Right renal pelvis (tissue), 4 donors: ENCODE measurements at places on chromosomes 1 and 21.

GRCh38 chr1:77279929-77280328 is 1.9 kb upstream of the AK5 start:
- no peak for DNase-seq

GRCh38 chr1:76238094-76238628 is 163.6 kb downstream of the ST6GALNAC3 start:
- no peak for DNase-seq

DNA sequence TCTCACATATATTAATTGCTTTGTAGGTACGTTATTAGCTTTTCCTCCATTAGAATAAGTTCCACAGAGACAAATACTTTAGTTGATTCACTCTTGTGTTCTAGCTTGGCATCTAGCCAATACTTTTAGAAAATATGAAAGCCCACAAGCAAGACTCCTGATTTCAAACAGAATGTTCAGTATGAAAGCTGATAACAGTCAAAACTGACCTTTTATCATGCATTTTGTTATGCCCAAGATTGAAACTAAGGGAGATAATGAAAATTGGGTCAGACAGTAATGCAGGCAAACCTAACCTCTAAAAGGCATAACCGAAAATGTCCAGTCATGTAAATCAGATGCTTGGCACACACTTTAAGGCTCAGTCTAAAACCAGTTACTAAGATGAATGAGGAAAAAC is 61.7 kb downstream of the ERICH3 start:
- no peak for DNase-seq

DNA sequence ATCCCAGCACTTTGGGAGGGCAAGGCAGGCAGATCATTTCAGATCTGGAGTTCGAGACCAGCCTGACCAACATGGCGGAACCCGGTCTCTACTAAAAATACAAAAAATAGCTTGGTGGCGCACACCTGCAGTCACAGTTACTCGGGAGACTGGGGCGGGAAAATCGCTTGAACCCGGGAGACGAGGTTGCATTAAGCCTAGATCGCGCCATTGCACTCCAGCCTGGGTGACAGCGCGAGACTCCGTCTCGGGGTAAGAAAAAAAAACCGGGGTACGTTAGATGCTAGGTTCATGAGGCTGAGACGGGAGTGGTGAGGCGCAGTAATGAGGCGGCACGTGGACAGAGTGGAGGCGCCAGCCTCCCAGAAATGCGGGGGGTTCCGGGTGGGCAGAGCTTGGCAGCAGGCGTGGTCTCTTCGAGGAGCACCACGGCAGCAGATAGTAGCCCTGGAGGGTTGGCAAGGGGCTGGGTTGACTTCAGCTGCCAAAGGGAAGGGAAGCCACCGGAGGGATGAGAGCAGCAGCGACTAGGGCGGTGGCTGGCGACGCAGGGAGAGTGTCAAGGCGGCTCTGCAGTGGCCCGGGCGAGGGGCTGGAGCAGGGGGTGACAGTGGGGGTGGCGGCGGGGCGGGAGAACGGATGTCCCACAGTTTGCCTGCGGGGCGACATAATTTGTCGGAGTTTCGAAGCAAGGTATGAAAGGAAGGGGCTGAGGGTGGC is 832 bp downstream of the MRPL20 start:
- DNase-seq = no peak

DNA sequence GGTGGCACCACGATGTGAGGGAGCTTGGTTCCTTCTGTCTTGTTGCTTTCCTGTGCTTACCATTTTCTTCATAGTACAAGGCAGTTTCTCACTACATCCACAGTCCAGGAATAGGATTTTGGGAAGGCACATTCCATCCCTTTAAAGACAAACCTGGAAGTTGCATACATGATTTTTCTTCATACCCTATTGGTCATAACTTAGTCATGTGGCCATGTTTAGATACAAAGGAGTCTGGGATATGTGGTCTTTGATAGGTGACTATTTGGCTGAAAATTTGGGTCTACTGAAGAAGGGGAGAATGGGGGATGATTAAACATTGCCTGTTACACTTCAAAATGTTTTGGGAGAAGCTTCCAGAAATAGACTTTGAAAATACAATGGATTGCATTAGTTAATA is 7.0 kb downstream of the DYRK1A start:
- DNase-seq = no peak

DNA sequence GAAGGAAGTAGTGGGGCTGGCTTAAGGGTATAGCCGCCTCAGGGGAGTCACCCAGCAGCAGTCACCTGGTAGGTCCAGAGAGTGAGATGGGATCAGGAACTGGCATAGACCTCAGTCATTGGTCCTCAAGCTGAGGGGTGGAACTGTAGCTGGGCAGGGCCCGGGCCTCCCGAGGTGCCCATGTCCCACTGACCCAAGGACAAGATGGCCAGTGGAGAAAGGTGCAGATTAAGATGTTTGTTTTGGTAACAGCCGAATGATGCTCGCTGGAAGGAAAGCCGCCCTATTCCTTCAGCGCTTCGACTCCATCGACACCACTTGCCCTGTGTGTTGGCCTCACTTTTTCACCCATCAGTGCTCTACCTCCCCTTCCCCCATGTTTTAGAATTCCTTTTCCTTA is 16.4 kb downstream of the COL9A2 start:
- DNase-seq = no peak

DNA sequence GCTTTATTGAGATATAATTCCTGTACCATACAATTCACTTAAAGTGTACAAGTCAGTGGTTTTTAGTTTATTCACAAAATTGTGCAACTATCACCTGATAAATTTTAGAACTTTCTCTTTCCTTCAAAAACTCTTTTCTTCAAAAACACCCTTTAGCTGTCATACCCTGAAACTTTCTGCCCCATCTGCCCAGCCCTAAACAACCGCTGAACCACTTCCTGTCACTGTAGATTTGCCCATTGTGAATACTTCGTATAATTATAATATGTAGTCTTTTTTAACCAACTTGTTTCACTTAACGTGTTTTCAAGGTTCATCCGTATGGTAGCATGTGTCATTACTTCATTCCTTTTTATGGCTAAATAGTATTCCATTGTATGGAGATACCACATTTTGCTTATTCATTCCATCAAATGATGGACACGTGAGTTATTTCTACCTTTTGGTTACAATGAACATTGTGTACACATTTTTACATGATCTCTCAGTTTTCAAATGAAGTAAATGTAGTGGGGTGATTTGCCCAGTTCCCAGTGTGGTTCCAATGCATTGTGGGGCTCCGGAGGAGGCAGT is 37.9 kb downstream of the WNT4 start:
- no peak for DNase-seq

- no peak for DNase-seq
Observed at GRCh38 chr1:47969478-47969877, 27.7 kb downstream of the TRABD2B start.

- DNase-seq = no peak
Observed at GRCh38 chr1:162069334-162070093, at the start of gene NOS1AP. Gene NOS1AP, plus strand, starts transcription at chr1:162069691. Its CDS starts 487 bp downstream, at chr1:162070178.

GRCh38 chr1:21956720-21957552 is 19.8 kb upstream of the HSPG2 start:
- DNase-seq = no peak

- no peak for DNase-seq
Observed at GRCh38 chr1:43585557-43585956, 54.9 kb downstream of the PTPRF start.

- DNase-seq = no peak
Observed at GRCh38 chr21:42754270-42754933, 101.0 kb downstream of the PDE9A start.

- DNase-seq = peak; percentile 5
Observed at GRCh38 chr1:2786329-2787162, 14.9 kb downstream of the TTC34 start.

DNA sequence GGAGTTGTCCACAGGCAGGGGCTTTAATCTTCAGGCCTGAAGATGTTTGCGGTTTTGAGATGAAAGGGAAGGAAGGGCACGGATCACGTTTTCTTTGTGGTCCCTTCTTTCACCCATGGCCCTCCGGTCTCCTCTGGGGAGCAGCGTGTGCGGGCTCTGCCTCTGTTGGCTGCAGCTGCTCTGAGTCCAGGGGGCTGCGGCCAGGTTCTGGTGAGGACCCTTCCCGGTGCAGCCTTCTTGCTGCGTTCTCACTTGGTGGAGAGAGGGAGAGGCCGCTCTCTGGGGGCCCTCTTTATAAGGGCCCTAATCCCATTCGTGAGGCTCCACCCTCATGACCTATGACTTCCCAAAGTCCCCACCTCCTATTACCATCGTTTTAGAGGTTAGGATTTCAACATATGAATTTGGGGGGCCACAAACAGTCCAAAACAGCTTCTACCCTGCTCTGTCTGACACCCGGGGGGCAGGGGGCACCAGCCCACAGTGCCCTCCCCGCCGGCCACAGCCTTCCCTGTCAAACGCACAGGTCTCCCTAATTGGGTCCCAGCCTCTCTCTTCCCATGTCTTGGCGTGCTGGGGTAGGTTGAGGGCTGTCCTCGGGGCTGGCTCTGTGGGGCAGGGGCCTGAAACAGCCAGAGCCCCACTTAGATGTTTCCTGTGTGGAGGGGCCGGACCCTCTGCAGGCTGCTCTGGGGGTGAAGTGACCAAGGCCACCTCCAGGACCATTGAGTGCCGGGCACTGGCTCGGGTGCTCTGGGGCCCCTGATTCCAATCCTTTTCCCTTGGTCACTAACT is 100.1 kb upstream of the C1orf174 start:
- no peak for DNase-seq

GRCh38 chr1:230079199-230080024 is 12.4 kb downstream of the GALNT2 start:
- DNase-seq = no peak

DNA sequence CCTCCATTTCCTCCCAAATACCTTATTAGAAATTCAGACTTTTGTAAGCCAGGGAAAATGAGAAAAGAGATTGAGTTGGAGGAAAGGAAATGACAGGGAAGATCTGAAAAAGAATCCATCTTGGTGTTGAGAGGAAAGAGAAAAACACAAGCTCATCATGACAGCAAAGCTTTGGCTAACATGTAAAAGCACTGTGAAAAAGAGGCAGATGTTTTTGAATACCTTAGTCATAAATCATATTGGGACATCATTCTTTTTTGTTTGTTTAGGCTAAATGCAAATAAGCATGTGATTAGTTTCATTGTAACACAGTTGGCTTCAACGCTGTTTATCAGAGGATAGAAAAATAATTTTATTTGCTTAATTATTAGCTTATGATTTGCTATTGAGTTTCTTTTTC is 64.6 kb downstream of the LHX8 start:
- DNase-seq = no peak

- peak; percentile 13 for DNase-seq
Observed at GRCh38 chr1:162854245-162854882, 6.6 kb downstream of the CCDC190 start.

GRCh38 chr1:81760477-81761097 is 40.1 kb upstream of the ADGRL2 start:
- DNase-seq = no peak

DNA sequence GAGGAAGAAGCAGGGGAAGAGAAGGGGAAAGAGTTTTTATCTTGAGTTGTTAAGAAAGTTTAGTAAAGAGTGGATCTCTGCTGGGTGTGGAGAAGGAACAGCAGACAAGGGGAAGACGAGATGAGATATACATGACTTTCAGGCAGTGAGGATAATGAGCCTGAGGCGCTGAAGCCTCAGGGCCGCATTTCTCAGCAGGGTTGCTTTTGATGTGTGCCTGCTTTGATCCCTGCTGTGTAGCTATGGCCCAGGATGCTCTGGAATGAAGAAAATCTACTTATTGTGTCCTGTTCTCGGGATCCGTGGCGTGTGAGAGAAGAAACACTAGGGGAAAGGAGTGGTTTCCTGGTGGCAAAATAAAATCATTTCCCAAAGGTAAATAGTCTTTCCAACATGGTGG is 15.1 kb upstream of the RPE65 start:
- no peak for DNase-seq

GRCh38 chr1:8902765-8903164 is 24.3 kb upstream of the ENO1 start:
- DNase-seq = no peak

GRCh38 chr1:61124696-61125095 is 42.3 kb downstream of the NFIA start:
- DNase-seq = no peak

- DNase-seq = no peak
Observed at GRCh38 chr1:185491604-185492003, 174.6 kb upstream of the IVNS1ABP start.

- DNase-seq = no peak
Observed at GRCh38 chr1:237235091-237235490, 193.1 kb downstream of the RYR2 start.

- DNase-seq = no peak
Observed at GRCh38 chr1:110555807-110556470, 37.0 kb upstream of the KCNA10 start.

GRCh38 chr1:219189021-219189824 is 15.5 kb downstream of the LYPLAL1 start:
- DNase-seq = no peak

- no peak for DNase-seq
Observed at GRCh38 chr1:206703661-206704060, 19.0 kb downstream of the MAPKAPK2 start.

GRCh38 chr21:31476263-31477022 is 132.4 kb upstream of the TIAM1 start:
- DNase-seq = no peak

GRCh38 chr1:193141804-193142203 is 20.0 kb downstream of the CDC73 start:
- no peak for DNase-seq

DNA sequence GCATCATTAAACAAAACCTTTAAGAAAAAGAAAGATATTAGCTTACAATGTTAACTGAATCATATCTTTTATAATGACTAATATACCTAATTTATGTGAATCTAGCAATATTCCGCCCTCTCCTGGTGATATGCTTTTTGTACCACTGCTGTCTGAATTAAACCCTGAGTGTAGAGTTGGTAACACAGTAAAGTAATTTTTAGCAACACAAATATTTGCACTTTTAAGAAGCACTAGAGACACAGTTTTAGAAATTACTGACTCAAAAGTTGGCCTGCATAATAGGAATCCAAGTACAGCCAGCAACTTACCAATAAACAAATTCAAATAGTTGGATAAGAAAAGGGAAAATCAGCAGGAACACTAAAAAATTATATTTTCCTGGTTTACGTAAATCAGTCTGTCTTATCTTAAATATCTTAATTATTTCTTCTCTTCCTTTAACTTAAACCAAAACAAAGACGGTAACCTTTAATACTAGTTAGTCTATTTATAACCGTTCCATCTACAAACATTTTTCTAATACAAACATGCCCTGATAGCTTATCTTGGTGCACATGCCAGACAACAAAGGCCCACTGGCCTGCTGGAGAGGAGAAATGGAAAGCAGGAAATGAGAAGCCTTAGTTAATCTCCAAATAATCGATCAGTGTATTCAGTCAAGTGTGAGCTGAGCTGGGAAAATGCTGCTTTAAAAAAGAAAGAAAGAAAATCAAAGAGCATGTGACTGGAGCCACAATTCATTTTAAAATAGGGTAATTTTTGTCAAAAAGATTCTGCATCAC is 246.0 kb downstream of the RERE start:
- no peak for DNase-seq

DNA sequence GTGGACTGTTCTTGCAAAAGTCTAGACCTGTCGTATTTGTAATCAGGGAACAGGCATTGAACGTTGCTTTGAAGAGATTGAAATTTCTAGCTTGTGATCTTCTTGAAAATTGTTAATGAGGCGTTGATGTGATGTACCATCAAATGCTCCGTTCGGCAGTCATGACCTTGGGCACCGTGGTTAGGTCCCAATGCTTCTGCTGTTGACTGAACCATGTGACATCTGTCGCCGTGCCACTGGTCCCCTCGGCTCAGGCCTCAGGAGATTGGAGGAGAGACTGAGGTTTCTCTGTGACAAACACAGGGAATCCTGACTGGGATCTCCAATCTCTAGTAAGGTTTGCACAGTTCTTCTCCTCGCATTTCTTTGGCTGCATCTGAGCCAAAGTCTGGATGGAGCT is 18.1 kb upstream of the KCNAB2 start:
- no peak for DNase-seq
